Eye (tissue), 1 donor: ENCODE measurements at places on chromosomes 7 and 10.
A peak's percentile ranks its signal among the peaks of the same experiment; 100 is the strongest.

DNA sequence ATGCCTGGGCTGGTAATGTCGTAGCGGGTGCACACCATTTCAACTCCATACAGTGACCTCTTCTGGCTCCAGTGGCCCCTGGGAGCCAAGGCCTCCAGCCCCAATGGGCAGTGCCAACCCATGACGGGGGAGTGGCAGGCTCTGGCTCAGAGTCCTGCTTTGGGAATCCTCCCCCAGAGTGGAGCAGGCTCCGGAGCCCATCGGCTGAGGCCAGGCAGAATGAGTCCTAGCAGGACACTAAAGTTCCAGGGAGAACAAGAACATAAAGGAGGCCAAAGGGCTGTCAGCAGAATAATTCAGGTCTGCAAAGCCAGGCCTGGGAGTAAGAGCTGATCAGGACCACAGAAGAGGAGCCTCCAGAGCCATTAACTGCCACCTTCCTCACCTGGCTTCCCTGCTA is 33.3 kb downstream of the LBX1 start:
- DNase-seq, result no peak

DNA sequence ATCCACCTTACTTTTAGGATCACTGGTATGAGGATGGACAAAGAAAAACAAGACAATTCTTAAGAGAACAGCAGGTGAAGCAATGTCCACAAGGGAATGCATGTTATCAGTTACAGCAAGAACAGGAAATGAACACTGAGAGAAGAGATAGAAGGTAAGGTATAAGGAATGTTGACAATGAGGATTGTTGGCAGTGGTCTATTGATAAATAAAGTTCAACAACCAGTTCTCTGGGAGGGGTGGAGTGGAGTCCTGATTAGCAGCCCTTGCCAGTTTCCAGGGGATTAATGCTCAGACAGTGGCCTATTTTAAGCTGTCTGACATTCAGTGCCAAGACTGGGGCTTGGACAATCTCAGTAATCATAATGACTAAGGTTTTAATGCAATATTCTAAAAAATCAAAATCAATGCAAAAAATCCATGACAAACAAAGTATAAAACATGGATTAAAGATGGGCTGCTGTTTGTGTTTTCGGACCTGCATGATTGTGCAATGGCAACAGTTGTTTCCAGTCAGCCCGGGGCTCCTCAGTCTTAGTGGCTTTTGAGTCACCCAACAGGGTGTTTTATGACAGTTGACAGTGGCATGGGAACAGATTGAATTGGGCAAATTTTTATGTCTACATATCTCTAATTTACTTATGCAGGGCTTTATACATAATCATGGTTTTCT is 13.8 kb upstream of the AKR1B1 start:
- DNase-seq, result no peak

DNA sequence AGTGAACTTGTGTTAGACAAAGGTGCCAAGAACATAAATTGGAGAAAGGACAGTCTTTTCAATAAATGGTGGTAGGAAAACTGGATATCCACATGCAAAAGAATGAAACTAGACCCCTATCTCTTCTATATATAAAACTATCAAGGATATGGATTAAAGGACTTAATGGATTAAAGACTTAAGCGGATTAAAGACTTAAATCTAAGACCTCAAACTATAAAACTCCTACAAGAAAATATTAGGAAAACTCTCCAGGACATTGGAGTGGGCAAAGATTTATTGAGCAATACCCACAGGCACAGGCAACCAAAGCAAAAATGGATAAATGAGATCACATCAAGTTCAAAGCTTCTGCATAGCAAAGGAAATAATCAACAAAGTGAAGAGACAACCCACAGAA is 242.9 kb upstream of the MEOX2 start:
- DNase-seq, result peak; percentile 13

- no peak for DNase-seq
These were observed 4.9 kb upstream of the PNLIP start for GRCh38 chr10:116540814-116541213.

DNA sequence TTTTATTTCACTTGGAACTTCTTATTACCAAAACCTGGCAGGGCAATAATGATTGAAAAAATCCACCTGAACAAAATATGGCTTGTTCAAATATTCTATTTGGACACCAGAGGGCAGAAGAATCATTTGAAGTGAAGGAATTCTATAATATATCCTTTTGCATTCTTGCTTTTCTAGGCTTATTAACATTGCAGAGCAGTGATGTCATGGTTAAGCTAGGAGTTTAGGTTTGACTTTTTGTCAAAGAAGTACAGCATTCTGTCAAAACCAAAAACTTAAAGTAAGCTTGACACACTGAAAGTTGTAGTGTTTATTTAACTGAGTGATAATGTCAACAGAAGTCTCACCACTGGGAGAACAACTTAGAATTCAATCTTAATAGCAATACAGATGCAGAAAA is 156.0 kb downstream of the SEMA3D start:
- peak; percentile 79 for DNase-seq

DNA sequence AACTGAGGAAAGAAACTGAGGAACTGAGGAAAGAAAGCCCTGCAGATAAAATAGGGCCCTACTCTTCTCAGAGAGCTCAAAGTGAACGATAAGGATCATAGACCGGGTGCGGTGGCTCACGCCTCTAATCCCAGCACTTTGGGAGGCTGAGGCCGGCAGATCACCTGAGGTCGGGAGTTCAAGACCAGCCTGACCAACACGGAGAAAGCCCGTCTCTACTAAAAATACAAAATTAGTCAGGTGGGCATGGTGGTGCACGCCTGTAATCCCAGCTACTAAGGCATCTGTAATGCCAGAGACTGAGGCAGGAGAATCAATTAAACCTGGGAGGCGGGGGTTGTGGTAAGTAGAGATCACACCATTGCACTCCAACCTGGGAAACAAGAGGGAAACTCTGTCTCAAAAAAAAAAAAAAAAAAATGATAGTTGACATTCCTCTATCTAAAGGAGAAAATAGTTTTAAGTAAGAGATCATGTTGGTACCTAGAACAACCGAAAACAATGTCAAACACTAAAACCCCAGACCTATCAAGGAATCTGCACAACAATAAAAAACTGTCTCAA is 2.5 kb downstream of the MKRN1 start:
- DNase-seq, result no peak

DNA sequence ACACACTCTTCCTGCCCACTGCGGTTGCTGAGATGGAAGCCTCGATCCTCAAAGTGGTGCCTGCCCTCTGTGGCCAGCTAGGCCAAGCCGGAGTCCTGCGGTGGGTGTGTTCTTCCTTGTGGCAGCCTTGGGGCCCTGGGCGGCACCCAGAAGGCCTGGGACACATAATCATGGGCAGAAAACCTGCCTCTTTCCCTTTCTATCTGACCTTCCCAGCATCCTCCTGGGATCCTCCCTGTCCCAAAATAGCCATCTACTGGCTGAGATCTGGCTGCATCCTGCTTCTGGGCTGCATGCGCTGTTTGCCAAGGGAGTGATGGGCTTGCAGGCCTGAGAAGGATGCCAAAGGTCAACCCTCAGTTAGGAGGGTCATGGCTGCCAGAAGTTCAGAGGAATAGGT is 23.9 kb downstream of the COL13A1 start:
- no peak for DNase-seq

DNA sequence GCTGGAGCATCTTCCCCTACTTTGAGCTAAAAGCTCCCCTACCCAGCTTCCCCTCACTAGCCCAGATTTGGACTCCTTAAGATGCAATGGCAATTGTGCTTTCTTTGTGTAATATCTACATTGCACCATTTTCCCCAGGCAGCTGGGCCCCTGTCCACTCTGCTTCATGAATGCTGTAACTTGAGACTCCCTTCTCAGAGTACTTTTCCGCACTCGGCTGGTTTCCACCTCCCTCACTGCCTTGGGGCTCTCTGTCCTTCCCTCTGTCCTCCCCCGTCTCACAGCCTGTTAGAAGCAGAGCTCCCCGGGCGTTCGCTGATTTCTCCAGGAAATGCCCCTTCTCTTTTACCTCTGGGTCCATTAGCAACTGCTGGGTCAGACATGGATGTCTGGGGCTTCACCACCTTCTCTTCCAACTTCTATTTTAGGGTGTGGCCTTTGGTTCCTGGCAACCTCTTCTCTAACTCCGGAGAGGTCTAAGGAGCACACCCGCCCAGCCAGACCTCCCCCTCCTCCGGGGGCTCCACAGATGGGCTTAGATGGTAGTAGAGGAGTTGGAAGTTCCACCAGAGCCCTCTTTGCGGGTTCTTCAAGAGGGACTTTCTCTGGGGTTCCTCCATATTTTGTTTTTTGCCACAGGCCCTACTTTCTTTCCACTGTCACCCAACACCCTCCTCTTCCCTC is 2.9 kb upstream of the TMEM72 start:
- peak; percentile 72 for DNase-seq

GRCh38 chr7:108442039-108442568 is 14.1 kb downstream of the NRCAM start:
- no peak for DNase-seq

DNA sequence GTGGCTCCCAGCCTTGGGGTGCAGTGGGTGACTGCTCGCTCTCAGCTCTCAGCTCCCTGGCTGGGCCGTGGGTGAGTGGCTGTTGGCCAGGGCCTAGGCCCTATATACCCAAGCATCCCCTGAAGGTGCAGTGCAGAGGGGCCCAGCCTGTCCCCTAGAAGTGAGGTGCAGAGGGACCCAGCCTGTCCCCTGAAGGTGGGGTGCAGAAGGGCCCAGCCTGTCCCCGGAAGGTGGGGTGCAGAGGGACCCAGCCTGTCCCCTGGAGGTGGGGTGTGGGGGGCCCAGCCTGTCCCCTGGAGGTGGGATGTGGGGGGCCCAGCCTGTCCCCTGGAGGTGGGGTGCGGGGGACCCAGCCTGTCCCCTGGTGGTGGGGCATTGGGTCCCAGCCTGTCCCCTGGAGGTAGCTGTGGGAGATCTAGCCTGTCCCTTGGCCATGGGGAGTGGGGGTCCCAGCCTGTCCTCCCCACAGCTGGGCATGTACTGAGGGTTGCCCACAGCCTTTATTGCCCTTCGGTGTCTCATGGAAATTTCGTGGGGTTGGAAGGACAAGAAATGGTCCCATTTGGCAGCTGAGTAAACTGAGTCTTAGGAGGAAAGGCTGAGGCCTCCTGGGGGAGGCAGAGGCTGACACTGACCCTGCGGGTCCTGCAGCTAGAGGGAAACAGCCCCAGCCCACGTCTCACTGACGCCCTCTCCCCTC is 17.5 kb upstream of the LFNG start:
- no peak for DNase-seq

GRCh38 chr7:11346302-11346701 is 372.6 kb downstream of the PHF14 start:
- DNase-seq, result no peak

DNA sequence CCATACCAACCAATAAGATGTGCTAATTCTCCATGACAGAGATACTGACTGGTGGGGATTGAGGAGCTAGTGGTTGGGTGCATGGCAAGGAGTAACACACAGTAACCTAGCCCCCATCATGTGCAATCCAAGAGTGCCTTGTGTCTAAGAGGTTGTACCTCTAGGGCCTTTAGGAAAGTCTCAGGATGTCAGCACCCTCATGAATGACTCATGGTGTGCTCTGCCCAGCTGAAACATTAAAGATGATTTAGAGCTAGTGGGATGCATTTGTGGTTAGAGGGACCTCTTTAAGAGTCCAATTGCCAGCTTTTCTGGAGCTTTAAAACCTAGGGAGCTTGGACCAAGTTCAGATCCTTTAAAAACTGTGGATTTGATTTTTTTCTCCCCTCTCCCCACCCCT is 181.1 kb downstream of the HERPUD2 start:
- no peak for DNase-seq

DNA sequence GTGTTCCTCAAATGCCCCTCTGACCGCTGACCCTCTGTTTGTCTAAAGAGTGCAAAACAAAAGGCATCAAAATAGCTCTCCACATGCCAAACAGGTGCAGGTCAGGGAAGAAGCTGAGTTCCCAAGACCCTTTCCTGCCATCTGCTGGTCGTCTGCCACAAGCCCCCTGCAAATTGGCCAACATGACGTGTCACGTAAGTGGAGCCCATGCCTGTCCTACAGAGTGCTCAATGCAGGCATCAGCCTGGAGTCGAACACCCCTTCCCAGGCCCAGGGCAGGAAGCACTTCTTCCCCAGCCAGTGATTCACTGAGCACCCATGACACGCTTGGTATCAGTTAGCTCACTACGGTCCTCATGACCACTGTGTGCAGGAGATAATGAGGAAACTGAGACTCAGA is 14.1 kb downstream of the TMEM72 start:
- peak; percentile 89 for DNase-seq

DNA sequence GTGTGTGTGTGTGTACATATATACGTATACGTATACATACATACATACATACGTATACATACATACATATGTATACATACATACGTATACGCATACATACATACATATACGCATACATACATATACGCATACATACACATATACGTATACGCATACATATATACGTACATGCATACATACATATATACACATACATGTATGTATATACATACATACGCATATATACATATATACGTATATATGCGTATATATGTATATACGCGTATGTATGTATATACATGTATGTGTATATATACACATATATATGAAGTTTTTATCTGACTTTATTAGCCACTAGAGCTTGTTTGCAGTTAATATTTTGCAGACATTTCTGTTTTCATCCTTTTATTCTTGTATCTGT is 63.3 kb downstream of the TBC1D12 start:
- no peak for DNase-seq

GRCh38 chr7:89232-90019 is 102.9 kb upstream of the FAM20C start:
- DNase-seq, result no peak

DNA sequence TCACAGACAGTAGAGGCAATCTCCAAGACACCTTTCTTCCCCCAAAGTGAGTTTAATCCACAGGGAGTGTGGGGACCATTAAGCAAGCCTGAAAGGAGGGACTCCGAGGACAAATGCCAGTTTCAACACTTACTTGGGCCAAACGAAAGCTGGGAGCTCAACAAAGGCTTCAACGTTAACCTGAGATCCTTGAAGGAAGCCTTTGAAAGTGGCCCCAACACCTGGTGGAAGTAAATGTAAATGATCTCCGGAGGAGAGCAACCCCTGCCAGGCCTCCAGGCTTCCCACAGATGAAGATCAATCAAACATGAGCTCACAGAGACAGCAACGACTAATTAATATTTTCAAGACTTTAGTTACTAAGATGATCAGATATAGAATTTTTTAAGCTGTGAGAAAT is 103.8 kb downstream of the PIP4K2A start:
- no peak for DNase-seq

GRCh38 chr10:92478536-92478935 is 95.4 kb downstream of the IDE start:
- no peak for DNase-seq

GRCh38 chr7:139735466-139735865 is 42.3 kb downstream of the HIPK2 start:
- DNase-seq, result no peak

- no peak for DNase-seq
These were observed 46.9 kb downstream of the ATE1 start for GRCh38 chr10:121880895-121881294.

- DNase-seq, result no peak
These were observed 337.2 kb downstream of the C7orf25 start for GRCh38 chr7:42574685-42575084.

DNA sequence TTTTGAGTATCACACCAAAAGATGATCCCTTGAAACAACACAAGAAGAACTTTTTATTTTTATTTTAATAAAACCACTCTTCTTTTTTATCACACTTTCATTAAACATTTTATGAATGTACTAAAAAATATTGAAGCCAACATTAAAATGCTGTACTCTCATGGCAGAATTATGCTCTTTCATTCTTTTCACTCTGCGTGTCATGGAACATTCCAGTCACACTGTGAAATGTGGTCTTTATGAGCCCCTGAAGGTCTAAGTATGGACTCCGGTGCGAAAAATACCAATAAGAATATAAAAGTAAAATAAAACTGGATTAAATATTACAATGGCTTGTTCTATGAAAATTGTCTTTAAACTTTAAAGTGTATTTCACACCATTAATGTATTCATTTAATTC is 148.4 kb downstream of the TMEM26 start:
- no peak for DNase-seq

GRCh38 chr7:16989811-16990413 is 108.1 kb upstream of the AGR3 start:
- DNase-seq, result peak; percentile 41
